ENCODE measurements at places on chromosomes 6 and 20. TPM values are rescaled to one million over a fixed set of nuclear protein-coding genes. Genes with fewer than 3 reads are reported as not detected.

SLC26A8 gene
- 0.29 TPM for total RNA-seq

IPCEF1 gene
- 0.61 TPM for total RNA-seq

DNA sequence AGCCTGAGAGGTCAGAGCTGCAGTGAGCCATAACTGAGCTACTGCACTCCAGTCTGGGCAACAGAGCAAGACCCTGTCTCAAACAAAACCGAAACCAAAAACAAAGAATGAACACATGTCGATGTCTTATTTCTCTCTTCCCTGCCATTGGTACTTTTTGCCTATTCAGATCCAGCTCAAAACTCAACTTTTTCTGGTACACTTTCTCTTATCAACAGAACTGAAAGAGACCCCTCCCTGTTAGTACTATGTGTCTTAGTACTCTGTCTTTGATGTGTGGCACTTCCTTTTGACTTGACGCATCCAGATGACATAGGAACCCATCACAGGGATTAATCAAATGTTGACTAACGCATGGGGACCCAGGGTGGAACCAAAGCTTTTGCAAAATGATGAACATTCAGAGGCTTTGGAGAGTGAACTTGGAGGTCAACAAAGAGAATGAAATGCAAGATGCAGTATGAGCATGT is 44.8 kb downstream of the AKAP12 start:
- peak overlapping the region; percentile 4 for H3K27ac ChIP-seq
- H3K36me3 ChIP-seq, result no peaks in the 10 kb centered on the region
- peaks cover 43% of the 10 kb centered on the region for H3K4me1 ChIP-seq
- peaks cover 8% of the 10 kb centered on the region for H3K27me3 ChIP-seq

- H3K27me3 ChIP-seq, result no peaks in the 10 kb centered on the region
- no peak for DNase-seq
- no peak overlapping the region for H3K27ac ChIP-seq
- H3K4me3 ChIP-seq, result no peak overlapping the region
- peaks cover 5% of the 10 kb centered on the region for H3K36me3 ChIP-seq
These were observed 226.8 kb downstream of the EYA4 start for GRCh38 chr6:133467982-133468380.

GRCh38 chr6:107114926-107115694 is at the start of gene BEND3:
Gene BEND3 (minus strand): TSS chr6:107115515. CDS start chr6:107099285, 16,230 bp downstream.
- H3K27me3 ChIP-seq, result peaks cover 23% of the 10 kb centered on the region
- peaks cover 15% of the 10 kb centered on the region for H3K4me1 ChIP-seq
- peak within 1 kb of the TSS; percentile 93 for H3K4me3 ChIP-seq
- peak within 1 kb of the TSS; percentile 99 for H3K27ac ChIP-seq
- DNase-seq, result peak; percentile 62
- H3K36me3 ChIP-seq, result no peaks in the 10 kb centered on the region

DNA sequence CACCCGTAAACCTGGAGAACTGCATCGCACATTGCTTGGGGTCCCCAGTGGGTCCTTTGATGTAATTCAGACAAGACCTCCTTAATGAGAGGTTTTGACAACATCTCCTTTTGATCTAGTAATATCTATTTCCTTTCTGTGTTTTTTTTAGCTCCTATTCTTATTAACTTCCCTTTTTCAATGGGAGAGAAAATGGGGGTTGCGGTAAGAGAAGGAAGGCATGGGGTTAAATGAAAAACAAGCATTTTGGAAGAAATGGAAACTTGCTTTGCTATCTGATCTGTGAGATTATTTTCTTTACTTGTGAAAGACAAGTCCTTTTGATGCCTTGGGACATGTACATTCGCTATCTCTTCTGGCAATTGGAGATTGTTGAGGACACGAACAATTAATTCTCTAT is 418.6 kb upstream of the MAN1A1 start:
- no peaks in the 10 kb centered on the region for H3K27me3 ChIP-seq
- no peaks in the 10 kb centered on the region for H3K36me3 ChIP-seq
- no peak for DNase-seq

DNA sequence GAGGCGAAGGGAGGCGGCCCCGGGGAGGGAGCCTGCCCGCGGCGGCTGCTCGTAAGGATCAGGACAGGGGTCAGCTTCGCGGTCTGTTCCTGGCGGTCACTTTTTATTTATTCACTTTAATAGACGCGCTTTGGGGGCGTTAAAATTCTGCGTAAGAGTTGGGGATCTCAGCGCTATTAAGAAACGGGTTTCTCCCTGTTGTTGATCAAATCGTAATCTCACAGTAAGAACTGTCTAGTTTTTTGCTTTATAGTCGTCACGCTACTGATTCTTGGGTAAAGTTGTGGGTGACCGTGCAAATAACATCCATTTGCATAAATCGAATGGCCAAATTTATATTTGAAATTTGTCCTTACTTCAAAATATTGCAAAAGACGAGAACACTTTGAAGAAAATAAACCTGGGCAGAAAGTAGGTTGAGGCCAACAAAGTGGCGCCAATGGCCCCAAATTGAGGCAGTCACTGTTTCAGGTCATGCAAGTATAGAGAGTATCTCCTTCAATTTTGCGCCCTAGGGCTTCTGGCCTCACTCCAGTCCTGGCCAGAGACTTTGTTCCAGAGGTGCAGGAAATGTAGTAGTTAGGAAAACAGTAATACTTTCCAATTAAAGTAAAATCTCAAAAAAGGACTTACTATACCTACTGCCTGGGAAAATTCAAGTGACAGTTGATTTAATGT is 963 bp upstream of the RMND1 start:
- peaks cover 32% of the 10 kb centered on the region for H3K4me1 ChIP-seq
- H3K27me3 ChIP-seq, result peaks cover 15% of the 10 kb centered on the region
- H3K27ac ChIP-seq, result peak overlapping the region; percentile 95
- H3K4me3 ChIP-seq, result peak overlapping the region; percentile 93

GRCh38 chr6:149711711-149712110 is 6.2 kb downstream of the LATS1 start:
- H3K4me3 ChIP-seq, result no peak overlapping the region
- H3K36me3 ChIP-seq, result no peaks in the 10 kb centered on the region
- H3K27me3 ChIP-seq, result no peaks in the 10 kb centered on the region

DNA sequence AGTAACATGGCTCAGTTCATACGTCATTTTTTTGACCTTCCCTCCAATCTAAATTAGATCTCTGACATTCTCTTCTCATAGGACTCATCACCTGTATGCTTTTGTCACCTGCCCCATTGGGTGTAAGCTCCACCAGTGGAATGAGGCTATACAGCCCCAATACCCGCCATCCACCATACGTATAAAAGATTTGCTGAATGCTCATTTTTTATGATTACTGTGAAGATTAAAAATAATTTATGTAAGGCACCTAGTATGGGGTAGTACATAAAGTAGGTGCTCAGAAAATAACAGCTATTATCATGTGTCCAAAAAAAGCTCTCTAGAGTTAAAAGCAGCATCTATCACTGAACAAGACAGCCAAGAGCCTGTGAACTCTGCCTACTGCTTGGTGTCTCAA is 24.1 kb downstream of the NCOA5 start:
- H3K36me3 ChIP-seq, result peaks cover 15% of the 10 kb centered on the region
- H3K4me1 ChIP-seq, result peaks cover 19% of the 10 kb centered on the region
- H3K4me3 ChIP-seq, result no peak overlapping the region

- no peaks in the 10 kb centered on the region for H3K36me3 ChIP-seq
- H3K4me1 ChIP-seq, result peaks cover 50% of the 10 kb centered on the region
These were observed 144.1 kb upstream of the BACH2 start for GRCh38 chr6:90440586-90441283.

DNA sequence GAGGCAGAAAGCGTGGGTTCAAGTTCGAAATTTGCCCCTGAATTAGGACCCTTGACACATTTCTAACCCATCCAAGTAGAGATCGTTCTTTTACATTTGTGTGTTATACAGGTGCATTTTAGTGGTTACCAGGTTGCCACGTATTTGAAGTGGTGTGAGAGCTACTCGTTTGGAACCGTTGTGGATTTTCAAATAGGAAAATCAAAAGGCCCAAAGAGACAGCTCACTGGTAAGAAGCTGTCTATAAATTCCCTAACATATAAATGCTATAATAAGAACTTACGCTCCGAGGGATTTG is 1.6 kb upstream of the REV3L start:
- peaks cover 17% of the 10 kb centered on the region for H3K4me1 ChIP-seq
- H3K27me3 ChIP-seq, result peaks cover 9% of the 10 kb centered on the region
- peak overlapping the region; percentile 98 for H3K27ac ChIP-seq
- H3K36me3 ChIP-seq, result no peaks in the 10 kb centered on the region
- no peak for DNase-seq

GRCh38 chr6:164034602-164035140 is 620.2 kb downstream of the QKI start:
- no peak overlapping the region for H3K4me3 ChIP-seq
- H3K27ac ChIP-seq, result no peak overlapping the region
- no peaks in the 10 kb centered on the region for H3K36me3 ChIP-seq
- no peaks in the 10 kb centered on the region for H3K27me3 ChIP-seq

GRCh38 chr6:131937226-131937625 is 13.9 kb downstream of the CCN2 start:
- H3K27me3 ChIP-seq, result peaks cover 2% of the 10 kb centered on the region
- no peak for DNase-seq
- no peak overlapping the region for H3K4me3 ChIP-seq
- H3K4me1 ChIP-seq, result no peaks in the 10 kb centered on the region
- H3K36me3 ChIP-seq, result no peaks in the 10 kb centered on the region
- H3K27ac ChIP-seq, result no peak overlapping the region

Data from glutamatergic neuron (in vitro differentiated cells).